ENCODE measurements at places on chromosomes 11 and 22. TPM values are rescaled to one million over a fixed set of nuclear protein-coding genes. Genes with fewer than 3 reads are reported as not detected.

Gene TSPAN18
- total RNA-seq = 3.1 TPM

Gene DGCR6
- total RNA-seq = 1.2 TPM

Gene NLRX1
- 14.8 TPM for total RNA-seq

Gene APOL4
- total RNA-seq = 0.95 TPM

Gene LRRN4CL
- 3.6 TPM for total RNA-seq

Gene NFAM1
- total RNA-seq = 2.9 TPM

Gene GAS2L1
- total RNA-seq = 19.7 TPM

Gene RFPL1
- not detected for total RNA-seq

Gene SHANK3
- 4.4 TPM for total RNA-seq

Gene SAA4
- not detected for total RNA-seq

Gene SYT8
- 0.75 TPM for total RNA-seq

Gene LRFN4
- 32.7 TPM for total RNA-seq

Gene KRTAP5-1
- total RNA-seq = not detected

Gene TRIOBP
- total RNA-seq = 87.2 TPM

Gene NNMT
- 27.2 TPM for total RNA-seq

Gene APOBEC3B
- 8.2 TPM for total RNA-seq

Gene PIK3IP1
- total RNA-seq = 21.9 TPM

Gene ARHGAP20
- total RNA-seq = 1.1 TPM

Gene RBM4B
- 14.7 TPM for total RNA-seq

Gene FAM180B
- total RNA-seq = not detected

Gene SLC22A24
- not detected for total RNA-seq

Gene KREMEN1
- 38.7 TPM for total RNA-seq

Gene NUDT22
- 116 TPM for total RNA-seq

Gene OR52H1
- 0.27 TPM for total RNA-seq

Gene C11orf52
- 10.1 TPM for total RNA-seq

All from left colon (tissue), 2 donors.